ENCODE measurements at places on chromosomes 12 and 14. TPM values are rescaled to one million over a fixed set of nuclear protein-coding genes. Genes with fewer than 3 reads are reported as not detected.

Gene KRT7
- not detected for total RNA-seq

Gene SLCO1C1
- 2.6 TPM for total RNA-seq

DNA sequence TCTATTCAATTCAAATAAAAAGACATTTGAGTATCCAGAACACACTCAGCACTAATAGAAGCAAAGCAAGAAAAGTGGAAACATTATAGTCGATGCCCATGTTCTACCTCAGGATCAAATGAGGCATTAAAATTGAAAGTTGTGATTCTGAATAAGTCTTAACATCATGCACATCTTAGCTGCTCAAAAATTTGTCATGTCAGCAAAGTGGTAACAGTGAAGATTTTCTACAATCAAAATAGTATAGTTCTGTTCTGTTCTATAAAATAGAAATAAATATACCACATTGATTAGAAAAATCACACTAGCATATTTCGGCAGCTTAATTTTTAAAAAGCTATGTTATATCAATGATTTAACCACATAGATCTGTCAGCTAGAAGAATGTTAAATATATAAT lies 74.7 kb downstream of the ERGIC2 start:
- no peak for DNase-seq

- DNase-seq, result no peak
Observed at GRCh38 chr14:94575730-94576585, 5.3 kb upstream of the SERPINA5 start.

- DNase-seq, result no peak
Observed at GRCh38 chr12:25401547-25402345, 151.0 kb upstream of the KRAS start.

DNA sequence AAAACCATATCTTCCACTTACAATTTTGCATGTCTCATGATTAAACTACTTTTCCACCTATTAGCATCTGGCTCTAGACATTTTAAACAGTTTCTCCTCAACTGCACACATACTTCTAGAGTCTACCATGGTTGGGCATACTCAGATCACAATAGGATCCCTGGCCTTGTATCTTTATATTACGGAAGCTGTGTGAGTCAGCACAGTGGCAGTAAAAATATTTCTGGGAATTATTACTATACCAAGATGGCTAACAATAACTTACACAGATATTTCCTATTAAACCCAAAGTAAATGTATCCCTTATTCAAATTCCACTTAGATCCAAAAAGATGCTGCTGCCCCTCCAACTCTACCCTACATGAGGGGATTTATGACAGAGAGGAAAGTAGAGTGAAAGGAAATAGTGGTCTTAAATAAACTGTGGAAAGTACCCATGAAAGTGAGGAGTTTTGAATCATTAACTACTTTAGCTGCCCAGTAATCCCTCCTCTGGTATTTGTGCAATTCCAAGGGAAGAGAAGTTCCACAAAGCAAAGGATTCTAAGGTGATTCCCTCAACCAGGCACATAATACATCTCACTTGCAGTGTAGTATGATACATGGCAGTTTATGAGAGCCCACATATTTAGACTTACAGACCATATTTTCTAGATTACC lies 14.0 kb upstream of the CPSF6 start:
- no peak for DNase-seq

GRCh38 chr14:36455241-36455627 lies 64.8 kb downstream of the NKX2-1 start:
- no peak for DNase-seq

All from heart right ventricle (tissue), 16 donors.